Dermis blood vessel endothelial cell (primary cell): ENCODE measurements at places on chromosomes 1 and 21. TPM values are rescaled to one million over a fixed set of nuclear protein-coding genes. Genes with fewer than 3 reads are reported as not detected.

- no peak for DNase-seq
Measured at GRCh38 chr1:8717148-8717547, 100.3 kb downstream of the RERE start.

GRCh38 chr1:97017895-97018294 lies 296.3 kb downstream of the PTBP2 start:
- DNase-seq, result peak; percentile 38

Gene PRELP
- total RNA-seq, result not detected in 2 replicates

DNA sequence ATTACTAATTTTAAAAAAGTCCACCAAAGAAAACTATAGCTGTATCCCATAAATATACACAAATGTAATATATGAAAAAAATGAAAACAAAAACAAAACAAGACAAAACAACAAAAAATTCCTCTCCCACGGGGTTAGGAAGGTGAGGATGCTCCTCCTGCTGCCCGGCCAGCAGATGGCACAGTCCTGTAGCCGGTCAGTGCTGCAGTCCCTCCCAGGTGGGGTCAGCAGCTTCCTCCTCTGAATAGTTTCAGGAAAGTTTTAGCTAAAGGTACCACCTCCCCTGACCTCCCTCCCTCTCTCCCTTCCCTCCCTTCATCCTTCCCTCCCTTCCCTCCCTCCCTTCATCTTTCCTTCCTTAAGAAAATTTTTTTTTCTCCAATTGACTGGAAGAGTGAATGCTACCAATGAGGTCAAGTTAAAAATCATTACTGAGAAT lies 67.8 kb upstream of the BCL10 start:
- DNase-seq, result peak; percentile 90
